T-cell (primary cell): ENCODE measurements at places on chromosomes 4 and X. TPM values are rescaled to one million over a fixed set of nuclear protein-coding genes. Genes with fewer than 3 reads are reported as not detected.

Gene JAKMIP1
- total RNA-seq = 14.0 TPM

Gene MSX1
- total RNA-seq = not detected

Gene AKAP17A
- total RNA-seq = 120 TPM

DNA sequence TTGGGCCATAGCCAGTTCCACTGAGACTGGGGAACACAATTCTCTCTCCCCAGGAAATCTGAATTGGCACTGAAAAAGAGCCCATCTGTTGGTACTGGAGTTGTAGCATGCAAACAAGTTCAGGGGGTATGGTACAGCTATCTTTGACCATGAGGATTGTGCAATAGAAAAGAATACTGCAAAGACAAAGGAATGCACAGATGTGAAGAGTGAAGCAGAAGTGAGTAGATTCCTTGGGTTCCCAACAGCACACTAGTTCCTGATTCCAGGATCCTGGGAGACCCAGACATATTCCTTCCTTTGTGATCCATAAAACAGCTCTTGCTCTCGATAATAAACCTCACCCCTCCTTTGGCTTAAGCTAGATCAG is 43.3 kb upstream of the CTAG2 start:
- no peaks in the 10 kb centered on the region for H3K4me1 ChIP-seq
- H3K27me3 ChIP-seq = no peaks in the 10 kb centered on the region
- H3K27ac ChIP-seq = no peak overlapping the region
- H3K36me3 ChIP-seq = peaks cover 35% of the 10 kb centered on the region

- no peaks in the 10 kb centered on the region for H3K4me1 ChIP-seq
- H3K27ac ChIP-seq = no peak overlapping the region
- no peak overlapping the region for H3K4me3 ChIP-seq
- no peaks in the 10 kb centered on the region for H3K27me3 ChIP-seq
- DNase-seq = no peak
Observed at GRCh38 chr4:12724510-12724909, 759.6 kb downstream of the RAB28 start.

DNA sequence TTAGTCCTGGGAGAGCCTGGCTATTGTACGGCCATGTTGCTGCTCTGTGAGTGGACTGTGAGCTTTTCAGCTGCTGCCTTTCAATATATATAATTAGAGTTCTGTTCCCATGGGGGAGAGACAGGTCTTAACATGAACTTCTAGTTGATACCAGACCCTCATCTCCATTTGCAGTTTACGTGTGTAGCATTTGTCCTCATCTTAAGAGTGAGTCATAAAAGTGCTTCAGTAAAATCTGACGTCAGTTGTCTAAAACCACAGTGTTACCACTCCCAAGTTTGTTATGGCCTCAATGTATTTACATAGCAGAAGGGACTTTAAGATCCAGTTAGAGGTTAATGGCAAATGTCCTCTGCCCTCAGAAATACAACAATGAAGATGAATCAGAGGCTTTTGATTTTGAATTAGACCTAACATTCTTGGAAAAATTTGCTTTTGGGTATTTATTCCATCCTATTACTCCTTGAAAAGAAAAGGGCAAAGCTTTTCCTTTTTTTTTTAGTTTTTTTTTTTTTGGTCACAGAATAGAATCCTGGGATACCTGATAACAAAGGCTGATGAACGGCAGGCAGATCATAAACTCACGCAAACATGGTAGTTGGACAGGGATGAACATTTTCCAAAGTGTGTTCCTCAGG is 38.6 kb downstream of the PHOX2B start:
- H3K27me3 ChIP-seq = no peaks in the 10 kb centered on the region
- H3K4me1 ChIP-seq = no peaks in the 10 kb centered on the region
- no peak overlapping the region for H3K27ac ChIP-seq
- H3K36me3 ChIP-seq = no peaks in the 10 kb centered on the region

- H3K4me1 ChIP-seq = no peaks in the 10 kb centered on the region
- H3K36me3 ChIP-seq = no peaks in the 10 kb centered on the region
- no peak overlapping the region for H3K4me3 ChIP-seq
- peaks cover 24% of the 10 kb centered on the region for H3K27me3 ChIP-seq
Observed at GRCh38 chr4:633976-634598, 8.7 kb downstream of the PDE6B start.

DNA sequence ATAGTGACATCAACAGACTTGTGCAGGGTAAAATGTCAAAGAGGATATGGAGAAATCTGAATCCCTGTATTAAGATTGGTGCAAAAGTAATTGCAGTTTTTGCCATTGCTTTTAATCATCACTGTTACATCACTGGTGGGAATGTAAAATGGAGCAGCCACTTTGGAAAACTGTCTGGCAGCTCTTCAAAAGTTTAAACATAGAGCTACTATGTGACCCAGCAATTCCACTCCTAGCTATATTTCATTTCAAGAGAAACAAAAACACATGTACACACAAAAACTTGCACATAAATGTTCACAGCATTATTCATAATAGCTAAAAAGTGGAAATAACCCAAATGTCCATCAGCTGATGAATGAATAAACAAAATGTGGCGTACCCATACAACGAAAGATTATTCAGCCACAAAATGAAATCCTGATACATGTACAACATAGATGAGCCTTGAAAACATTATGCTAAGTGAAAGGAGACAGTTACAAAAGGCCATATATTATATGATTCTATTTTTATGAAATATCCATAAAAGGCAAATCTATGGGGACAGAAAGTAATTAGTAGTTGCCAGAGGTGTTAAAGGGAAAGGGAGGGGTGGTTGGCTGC is 106.4 kb downstream of the AMELX start:
- no peaks in the 10 kb centered on the region for H3K27me3 ChIP-seq
- no peak overlapping the region for H3K27ac ChIP-seq
- H3K36me3 ChIP-seq = no peaks in the 10 kb centered on the region
- no peak overlapping the region for H3K4me3 ChIP-seq
- no peak for DNase-seq

- H3K4me3 ChIP-seq = no peak overlapping the region
- no peaks in the 10 kb centered on the region for H3K4me1 ChIP-seq
- DNase-seq = no peak
- H3K27me3 ChIP-seq = no peaks in the 10 kb centered on the region
Observed at GRCh38 chr4:64271601-64272081, 137.6 kb downstream of the TECRL start.
